Gastrocnemius medialis (tissue), 4 donors: ENCODE measurements at places on chromosomes 2 and 18.
A peak's percentile ranks its signal among the peaks of the same experiment; 100 is the strongest.

- DNase-seq, result no peak
These were observed 9.2 kb downstream of the BOK start for GRCh38 chr2:241567776-241568175.

DNA sequence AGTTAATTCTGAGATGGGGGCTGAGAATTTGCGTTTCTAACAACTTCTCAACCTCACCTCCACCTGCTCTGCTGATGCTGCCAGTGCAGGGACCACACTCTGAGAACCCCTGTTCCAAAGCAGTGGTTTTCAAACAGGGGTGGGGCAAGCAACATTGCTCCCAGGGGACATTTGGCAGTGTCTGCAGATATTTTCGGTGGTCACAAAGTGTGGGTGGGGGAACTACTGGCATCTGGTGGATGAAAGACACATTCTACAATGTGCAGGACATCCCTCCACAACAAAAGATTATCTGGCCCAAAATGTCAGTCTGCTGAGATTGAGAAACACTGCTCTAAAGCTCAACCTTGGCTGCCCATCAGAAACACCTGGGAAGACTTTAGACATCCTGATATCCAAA is 188.7 kb upstream of the SATB2 start:
- no peak for DNase-seq

- DNase-seq, result no peak
These were observed 61.7 kb downstream of the PLB1 start for GRCh38 chr2:28557389-28558131.

- no peak for DNase-seq
These were observed 558 bp upstream of the GAREM2 start for GRCh38 chr2:26172189-26172870.

- DNase-seq, result no peak
These were observed 40.9 kb downstream of the CLASP1 start for GRCh38 chr2:121608367-121608766.

GRCh38 chr2:215615067-215615802 is 179.4 kb upstream of the FN1 start:
- no peak for DNase-seq

GRCh38 chr2:69811591-69811990 is 17.9 kb upstream of the GMCL1 start:
- DNase-seq, result no peak

DNA sequence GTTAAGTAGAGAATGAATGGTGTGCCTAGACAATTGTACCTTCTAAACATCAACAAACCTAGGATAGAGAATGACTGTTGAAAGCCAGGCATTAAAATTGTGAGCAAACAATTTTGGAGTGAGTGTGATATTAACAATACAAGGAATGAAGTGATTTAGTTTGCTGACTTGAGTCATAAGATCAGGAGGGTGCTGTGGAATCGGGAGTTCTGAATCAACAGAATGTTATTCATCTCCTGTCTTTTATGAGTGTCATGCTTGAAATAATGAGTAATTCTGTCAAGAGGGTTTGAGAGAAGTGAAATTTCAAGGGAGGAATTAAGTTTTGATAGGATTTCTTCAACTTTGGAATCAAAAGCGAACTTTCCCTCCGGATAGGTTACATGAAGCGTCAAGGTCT is 214.4 kb upstream of the DSEL start:
- DNase-seq, result no peak

- DNase-seq, result no peak
These were observed 64.5 kb downstream of the ZFP36L2 start for GRCh38 chr2:43161650-43162510.

DNA sequence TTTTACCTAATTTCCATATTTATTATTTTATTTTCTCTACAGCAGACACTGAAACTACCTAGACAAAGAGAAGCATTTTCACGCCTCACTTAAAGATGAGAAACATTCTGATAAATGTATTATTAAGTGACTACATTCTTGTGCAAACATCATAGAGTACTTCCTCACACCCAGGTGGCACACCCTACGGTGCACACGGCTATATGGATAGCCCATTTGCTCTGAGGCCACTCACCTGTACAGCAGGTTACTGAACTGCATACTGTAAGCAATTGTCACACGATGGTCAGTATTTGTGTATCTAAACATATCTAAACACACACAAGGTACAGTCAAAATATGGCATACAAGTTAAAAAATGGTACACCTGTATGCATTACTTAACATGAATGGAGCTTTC is 481.4 kb downstream of the CMPK2 start:
- no peak for DNase-seq

- no peak for DNase-seq
These were observed 84.2 kb downstream of the DOK6 start for GRCh38 chr18:69484699-69485396.

GRCh38 chr2:11375689-11376027 is 31.2 kb upstream of the ROCK2 start:
- no peak for DNase-seq

GRCh38 chr2:181074457-181074856 is 94.1 kb downstream of the UBE2E3 start:
- DNase-seq, result no peak

DNA sequence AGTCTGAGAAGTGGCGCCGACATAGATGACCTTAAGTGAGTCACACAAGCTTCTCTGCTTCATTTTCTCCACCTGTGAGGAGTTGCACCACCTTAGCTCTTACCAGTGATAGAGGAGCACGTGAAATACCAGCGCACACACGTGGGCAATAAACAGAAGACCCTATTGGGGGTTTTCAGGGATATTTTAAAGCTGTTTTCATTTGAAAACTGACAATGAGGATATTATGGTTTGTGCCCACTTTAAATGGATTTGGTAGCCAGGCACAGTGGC is 47.3 kb upstream of the FZD7 start:
- no peak for DNase-seq

GRCh38 chr2:19575641-19576040 is 217.2 kb upstream of the OSR1 start:
- no peak for DNase-seq

- DNase-seq, result no peak
These were observed 45.5 kb upstream of the LRRTM4 start for GRCh38 chr2:77567723-77568122.

DNA sequence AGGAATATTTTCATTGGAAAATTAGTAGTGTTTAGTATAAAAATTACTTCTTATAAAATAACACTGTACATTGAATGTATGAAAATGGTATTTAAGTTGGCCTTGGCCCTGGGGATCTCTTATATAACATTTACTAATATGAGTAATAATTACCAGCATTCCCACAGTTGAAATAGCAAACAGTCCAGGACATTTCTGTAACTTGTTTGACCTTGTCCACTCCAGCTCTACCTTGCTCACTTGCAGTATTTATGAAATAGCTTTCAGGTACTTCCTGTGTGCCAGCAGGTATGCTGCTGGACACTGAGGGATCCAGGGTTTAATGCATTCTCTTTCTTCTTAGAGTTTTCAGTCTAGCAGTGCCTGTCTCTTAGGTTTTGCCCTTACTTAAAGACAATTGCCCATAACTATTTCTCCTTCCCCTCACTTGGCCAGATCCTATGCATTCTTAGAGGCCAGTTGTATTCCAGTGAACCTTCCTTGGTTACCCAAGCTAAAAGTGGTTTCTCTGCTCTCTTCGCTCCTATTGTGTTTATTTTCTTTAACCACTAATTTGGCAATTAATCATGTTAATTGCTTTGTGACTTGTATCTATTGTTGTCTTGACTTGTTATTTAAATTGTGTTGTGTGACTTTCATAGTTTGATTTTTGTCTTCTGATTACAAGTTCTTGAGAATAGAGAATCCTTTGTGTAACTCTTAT is 25.9 kb downstream of the BABAM2 start:
- DNase-seq, result no peak

DNA sequence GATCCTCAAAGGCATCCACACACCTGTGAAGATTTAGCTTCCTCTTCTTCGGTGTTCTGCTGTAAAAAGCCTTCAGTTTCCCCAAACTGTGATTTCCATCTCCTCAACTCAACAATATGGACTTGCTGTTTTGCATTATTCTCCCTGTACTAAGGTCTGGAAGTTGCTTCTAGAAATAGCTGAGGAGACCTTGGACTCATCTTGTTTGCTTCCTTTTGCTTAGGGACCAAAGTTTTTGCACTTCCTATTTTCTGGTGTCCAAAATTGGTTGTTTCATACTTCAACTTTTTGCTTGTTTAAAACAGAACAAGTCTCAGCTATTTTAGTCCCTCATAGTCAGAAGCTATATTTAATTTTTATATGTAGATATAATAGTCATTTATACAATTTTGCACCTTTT is 201.9 kb upstream of the COPS8 start:
- DNase-seq, result no peak

DNA sequence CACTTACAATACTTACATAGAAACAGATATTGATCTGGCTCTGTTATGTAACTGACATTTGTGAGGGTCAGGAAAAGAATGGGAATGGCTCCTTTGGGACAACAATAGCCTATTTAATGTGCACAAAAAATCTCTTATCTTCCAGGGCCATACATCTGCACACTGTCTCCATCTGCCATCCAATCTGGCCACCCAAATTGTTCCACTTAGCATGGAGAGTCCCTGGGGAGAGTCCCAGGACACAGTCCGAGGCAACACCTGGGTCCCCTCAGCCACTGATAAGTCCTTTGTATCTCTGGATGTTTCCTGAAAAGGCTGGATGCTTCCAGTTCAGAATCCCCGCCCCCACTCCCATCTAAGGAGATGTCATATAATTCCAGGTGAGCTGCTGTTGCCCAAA is 274.2 kb upstream of the NCKAP5 start:
- DNase-seq, result no peak

GRCh38 chr2:179764710-179765109 is 96.7 kb downstream of the ZNF385B start:
- DNase-seq, result no peak

DNA sequence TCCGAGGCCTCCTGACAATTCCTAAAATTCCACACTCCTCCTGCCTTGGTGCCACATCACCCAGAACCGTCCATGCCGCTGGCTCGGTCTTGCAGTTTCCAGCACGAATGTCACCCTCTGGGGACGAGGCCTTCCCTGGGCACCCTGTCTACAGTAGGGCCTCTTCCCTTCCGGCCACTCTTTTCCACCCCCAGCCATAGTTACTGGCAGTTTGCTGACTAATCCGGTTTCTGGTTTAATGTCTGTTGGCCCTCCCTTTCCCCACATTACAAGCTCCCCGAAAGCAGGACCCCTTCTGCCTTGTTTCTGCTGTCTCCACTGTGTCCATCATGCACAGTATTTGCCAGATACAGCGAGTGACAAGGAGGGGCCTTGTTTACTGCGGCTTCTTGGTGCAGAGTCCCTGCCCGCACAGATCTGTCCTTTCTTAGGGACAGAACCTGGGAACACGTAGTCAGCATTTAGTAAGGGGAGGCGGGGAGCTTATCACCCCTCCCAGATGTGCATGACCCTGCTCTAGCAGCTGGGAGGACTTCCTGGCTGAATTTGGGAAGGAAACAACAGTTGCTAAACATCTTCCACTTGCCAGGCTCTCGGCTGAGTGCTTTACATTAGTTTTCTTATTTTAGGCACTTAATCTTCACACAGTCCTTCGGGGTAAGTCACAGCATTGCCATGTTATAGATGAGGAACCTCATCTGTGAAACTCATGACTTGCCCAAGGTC is 23.6 kb upstream of the CATIP start:
- DNase-seq, result peak; percentile 36

DNA sequence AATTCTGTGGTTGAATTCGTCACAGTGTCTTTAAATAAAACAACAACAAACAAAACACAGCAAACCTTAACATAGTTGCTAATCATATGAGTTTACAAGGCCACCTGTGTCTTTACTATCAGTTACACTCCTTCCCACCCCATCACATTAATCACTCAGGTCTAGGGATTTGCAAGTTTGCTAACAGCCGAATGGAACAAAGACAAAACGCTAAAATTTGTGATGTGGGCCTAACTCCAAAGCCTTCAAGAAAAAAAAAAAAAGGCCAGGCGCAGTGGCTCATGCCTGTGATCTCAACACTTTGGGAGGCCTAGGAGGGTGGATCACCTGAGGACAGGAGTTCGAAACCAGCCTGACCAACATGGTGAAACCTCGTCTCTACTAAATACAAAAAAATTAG is 566 bp upstream of the POLI start:
- DNase-seq, result no peak
